ENCODE measurements at places on chromosomes 1 and 21. TPM values are rescaled to one million over a fixed set of nuclear protein-coding genes. Genes with fewer than 3 reads are reported as not detected.
A peak's percentile ranks its signal among the peaks of the same experiment; 100 is the strongest.

- H3K4me1 ChIP-seq = peaks cover 57% of the 10 kb centered on the region
- peaks cover 5% of the 10 kb centered on the region for H3K36me3 ChIP-seq
- H3K27ac ChIP-seq = no peak overlapping the region
- H3K27me3 ChIP-seq = no peaks in the 10 kb centered on the region
- no peak overlapping the region for H3K4me3 ChIP-seq
- DNase-seq = peak; percentile 32
Measured at GRCh38 chr1:39127513-39127912, 77.0 kb upstream of the MACF1 start.

Gene SLAMF6
- not detected for total RNA-seq

Gene MYOG
- not detected for total RNA-seq

GRCh38 chr21:45894450-45894825 is 87.1 kb upstream of the COL6A1 start:
- DNase-seq = no peak
- no peak overlapping the region for H3K27ac ChIP-seq
- H3K4me1 ChIP-seq = no peaks in the 10 kb centered on the region
- peaks cover 56% of the 10 kb centered on the region for H3K27me3 ChIP-seq
- no peak overlapping the region for H3K4me3 ChIP-seq

- H3K36me3 ChIP-seq = no peaks in the 10 kb centered on the region
- H3K27ac ChIP-seq = no peak overlapping the region
- H3K4me1 ChIP-seq = peaks cover 56% of the 10 kb centered on the region
- no peaks in the 10 kb centered on the region for H3K27me3 ChIP-seq
Measured at GRCh38 chr1:51642739-51643142, 25.8 kb downstream of the OSBPL9 start.

GRCh38 chr1:220680085-220680687 is 10.0 kb upstream of the C1orf115 start:
- H3K4me1 ChIP-seq = peaks cover 8% of the 10 kb centered on the region
- DNase-seq = peak; percentile 37
- H3K27ac ChIP-seq = no peak overlapping the region
- H3K36me3 ChIP-seq = no peaks in the 10 kb centered on the region
- H3K27me3 ChIP-seq = no peaks in the 10 kb centered on the region
- no peak overlapping the region for H3K4me3 ChIP-seq

DNA sequence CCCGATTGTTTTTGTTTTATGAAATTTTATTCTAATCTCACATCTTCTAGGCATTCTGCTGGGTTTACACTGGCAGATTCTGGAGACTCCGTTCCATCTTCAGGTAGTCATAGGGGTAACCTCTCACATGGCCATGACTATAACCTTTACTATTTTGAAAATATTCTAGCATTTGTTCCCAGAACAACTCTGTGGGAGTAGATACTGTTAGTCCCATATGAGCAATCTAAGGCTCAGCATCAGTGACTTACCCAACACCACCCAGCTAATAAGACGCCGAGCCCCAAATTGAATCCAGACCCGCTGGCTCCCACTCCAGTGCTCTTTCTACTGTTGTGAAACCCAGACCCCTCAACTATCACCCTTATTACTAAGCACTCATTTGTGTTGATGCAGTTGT is 9.8 kb downstream of the ADAMTS4 start:
- peaks cover 13% of the 10 kb centered on the region for H3K4me1 ChIP-seq
- DNase-seq = no peak
- H3K36me3 ChIP-seq = no peaks in the 10 kb centered on the region

DNA sequence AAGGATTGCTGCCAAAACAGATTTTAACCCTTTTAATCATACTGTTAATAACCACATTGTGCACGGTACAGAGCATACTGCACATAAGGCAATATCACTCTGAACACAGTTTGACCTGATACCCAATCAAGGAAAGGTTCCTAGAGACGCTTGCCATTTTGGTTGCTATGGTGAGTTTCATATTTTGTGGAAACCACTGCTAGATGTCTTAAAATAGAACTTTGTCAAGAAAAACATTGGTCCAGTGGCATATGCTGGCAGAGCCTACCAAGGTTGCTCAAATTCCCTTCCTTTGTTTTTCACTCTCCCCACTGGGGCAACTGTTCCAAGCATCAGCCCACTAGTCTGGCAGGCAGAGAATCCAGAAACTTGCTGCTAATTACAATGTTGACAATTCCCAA is 114.8 kb upstream of the DPYD start:
- DNase-seq = no peak
- no peak overlapping the region for H3K27ac ChIP-seq
- no peaks in the 10 kb centered on the region for H3K36me3 ChIP-seq
- no peak overlapping the region for H3K4me3 ChIP-seq
- H3K4me1 ChIP-seq = peaks cover 17% of the 10 kb centered on the region

Gene MEGF6
- 32.4 TPM for total RNA-seq

- H3K4me3 ChIP-seq = no peak overlapping the region
- no peak for DNase-seq
- H3K36me3 ChIP-seq = no peaks in the 10 kb centered on the region
Measured at GRCh38 chr1:89668961-89669360, 36.0 kb downstream of the LRRC8C start.

- H3K27ac ChIP-seq = no peak overlapping the region
- no peaks in the 10 kb centered on the region for H3K36me3 ChIP-seq
- no peaks in the 10 kb centered on the region for H3K4me1 ChIP-seq
Measured at GRCh38 chr1:110085671-110086070, 15.2 kb upstream of the ALX3 start.

Gene TAL1
- not detected for total RNA-seq

DNA sequence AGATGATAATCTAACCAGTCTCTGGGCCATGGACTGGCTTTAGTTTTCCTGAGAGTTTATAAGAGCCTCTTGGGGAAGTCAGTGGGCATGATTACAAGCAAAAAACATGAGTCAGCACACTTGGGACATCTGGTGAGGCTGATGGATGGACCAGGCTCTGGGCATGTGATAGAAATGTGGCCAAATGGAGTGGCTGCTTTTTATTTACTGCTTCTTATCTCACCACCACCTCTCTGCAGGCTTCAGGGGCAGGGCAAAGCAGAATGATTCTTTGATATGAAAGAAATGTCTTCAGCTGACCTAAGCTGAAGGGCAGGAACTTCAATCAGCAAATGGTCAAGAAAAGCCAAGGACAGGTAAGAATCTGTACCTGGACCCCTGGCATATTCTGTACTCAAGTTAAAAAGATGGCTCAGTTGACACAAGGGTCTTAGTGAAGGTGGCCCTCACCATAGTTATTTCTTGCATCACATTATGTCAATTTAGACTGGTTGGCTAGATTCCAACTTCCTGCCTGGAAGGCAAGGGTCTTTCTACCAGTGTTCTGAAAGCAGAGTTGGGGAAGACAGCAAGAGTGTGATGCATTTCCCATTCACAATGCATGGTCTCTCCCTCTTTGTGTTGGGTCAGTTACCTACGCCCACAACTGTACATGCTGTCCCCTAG is 162.8 kb downstream of the FASLG start:
- no peak overlapping the region for H3K27ac ChIP-seq
- no peak overlapping the region for H3K4me3 ChIP-seq
- H3K36me3 ChIP-seq = no peaks in the 10 kb centered on the region
- DNase-seq = no peak
- H3K4me1 ChIP-seq = peaks cover 6% of the 10 kb centered on the region

DNA sequence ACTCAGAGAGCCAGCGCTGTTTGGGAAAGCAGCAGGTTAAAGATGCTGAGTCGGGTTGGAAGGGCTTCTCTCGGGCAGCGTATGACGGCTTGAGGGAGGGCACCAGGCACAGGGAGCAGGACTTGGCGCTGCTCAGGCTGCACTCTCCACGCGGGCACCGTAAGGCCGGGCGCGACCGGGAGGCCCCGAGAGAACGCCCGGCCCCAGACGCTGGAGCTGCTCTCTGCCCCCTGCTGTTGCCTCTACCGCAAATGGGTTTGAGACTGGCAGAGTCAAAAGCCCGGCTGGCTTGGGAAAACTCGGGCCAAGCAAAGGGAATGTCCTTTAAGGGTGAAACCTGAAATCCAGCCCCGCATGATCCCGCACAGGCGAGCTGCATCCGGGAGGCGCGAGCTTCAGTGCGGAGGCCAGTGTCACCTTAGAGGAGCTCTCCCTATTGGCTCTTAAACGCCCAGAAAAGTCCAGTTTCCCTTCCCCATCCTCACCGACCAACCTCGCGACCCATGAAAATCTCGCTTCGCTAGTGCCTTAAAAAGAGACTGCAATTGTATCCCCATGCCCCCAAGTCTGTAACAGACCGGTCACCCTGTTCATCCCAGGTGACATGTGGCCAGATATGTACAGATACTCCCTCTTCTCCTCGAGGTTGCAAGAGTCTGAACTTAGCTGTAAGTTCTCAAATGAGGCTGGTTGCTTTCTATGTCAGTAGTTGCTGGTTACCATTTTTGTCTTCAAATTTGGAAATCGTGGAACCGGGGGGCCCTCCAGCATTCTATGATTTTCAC is 1.1 kb downstream of the PRRX1 start:
- peak; percentile 66 for DNase-seq
- peaks cover 18% of the 10 kb centered on the region for H3K27me3 ChIP-seq
- H3K4me3 ChIP-seq = peak overlapping the region; percentile 99
- peaks cover 25% of the 10 kb centered on the region for H3K4me1 ChIP-seq
- peak overlapping the region; percentile 68 for H3K27ac ChIP-seq

Gene SPRR5
- total RNA-seq = not detected

DNA sequence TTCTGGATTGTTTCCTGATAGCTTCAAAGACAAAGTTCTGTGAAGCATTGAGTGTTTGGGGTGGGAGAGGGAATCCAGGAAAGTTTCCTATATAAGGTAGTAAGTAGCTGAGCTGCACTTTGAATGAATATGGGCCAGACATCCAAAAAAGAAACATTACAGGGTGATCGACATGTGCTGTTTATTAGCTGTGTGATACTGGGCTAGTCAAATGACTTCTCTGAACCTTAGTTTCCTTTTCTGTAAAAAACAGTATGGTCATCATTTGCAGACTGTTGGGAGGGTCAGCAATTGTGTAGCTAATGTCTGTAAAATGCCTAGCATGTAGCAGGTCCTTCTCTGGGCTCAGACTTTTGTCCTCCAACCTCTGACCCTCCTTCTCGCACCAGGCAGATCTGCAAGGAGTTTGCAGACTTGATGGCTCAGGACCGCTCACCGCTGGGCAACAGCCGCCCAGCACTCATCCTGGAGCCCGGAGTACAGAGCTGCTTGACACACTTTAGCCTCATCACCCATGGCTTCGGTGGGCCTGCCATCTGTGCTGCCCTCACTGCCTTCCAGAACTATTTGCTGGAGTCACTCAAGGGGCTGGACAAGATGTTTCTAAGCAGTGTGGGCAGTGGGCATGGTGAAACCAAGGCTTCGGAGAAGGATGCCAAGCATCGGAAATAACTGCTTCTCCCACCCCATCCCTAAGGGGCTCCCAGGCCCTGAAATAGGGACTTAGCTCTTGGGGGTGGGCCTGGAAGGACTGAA is 21.1 kb downstream of the TFAP2E start:
- H3K27ac ChIP-seq = no peak overlapping the region
- no peak for DNase-seq
- H3K4me1 ChIP-seq = no peaks in the 10 kb centered on the region
- no peaks in the 10 kb centered on the region for H3K27me3 ChIP-seq
- no peak overlapping the region for H3K4me3 ChIP-seq

DNA sequence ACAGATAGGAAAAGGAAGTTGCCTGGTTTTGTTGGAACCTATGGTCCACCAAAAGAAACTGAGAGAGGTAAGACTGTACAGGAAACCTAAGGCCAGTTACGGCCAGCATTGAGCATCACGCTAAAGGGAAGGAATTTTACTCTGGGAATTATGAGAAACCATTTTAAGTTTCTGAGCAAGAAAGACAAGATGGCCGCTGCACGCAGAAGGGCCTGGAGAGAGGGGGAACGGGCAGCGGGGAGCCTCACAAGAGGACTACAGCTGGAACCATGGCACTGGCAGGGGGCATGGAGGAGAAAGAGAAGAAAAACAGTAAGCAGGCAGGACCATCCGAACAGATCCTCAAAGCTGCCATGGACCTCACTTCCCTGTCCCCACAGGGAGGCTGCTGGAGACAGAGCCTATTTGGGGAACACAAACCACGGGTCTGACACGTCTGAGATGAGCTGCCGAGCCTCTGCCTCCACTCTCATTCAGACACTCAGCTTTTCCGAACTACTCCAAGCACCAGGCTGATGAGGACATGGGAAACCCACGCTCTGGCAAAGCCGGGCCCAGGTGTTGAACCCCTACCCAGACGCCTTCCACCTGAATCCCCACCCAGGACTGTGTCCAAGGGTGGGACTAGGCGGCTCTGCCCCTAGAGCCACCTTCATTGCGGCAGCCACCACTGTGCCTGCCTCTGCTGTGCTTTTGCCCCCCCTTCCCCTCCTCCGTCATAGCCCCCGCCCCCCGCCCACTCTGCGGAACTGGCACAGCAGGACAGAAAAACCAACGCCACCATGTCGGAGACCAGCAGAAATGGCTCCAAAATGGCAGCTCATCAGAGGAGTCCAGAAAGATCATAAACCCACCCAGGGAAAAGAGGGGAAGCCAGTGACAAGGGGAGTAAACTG is 69.0 kb downstream of the CD46 start:
- DNase-seq = no peak
- peaks cover 47% of the 10 kb centered on the region for H3K4me1 ChIP-seq
- H3K4me3 ChIP-seq = peak overlapping the region; percentile 8
- H3K27me3 ChIP-seq = no peaks in the 10 kb centered on the region
- peaks cover 65% of the 10 kb centered on the region for H3K36me3 ChIP-seq

GRCh38 chr1:51417496-51418383 is 87.4 kb upstream of the TTC39A start:
- no peaks in the 10 kb centered on the region for H3K36me3 ChIP-seq
- H3K27me3 ChIP-seq = no peaks in the 10 kb centered on the region
- DNase-seq = no peak
- no peak overlapping the region for H3K27ac ChIP-seq
- no peak overlapping the region for H3K4me3 ChIP-seq

Gene ASPM
- total RNA-seq = 36.3 TPM

- DNase-seq = no peak
- H3K27ac ChIP-seq = peak overlapping the region; percentile 72
- H3K36me3 ChIP-seq = peaks cover 9% of the 10 kb centered on the region
- H3K4me1 ChIP-seq = peaks cover 27% of the 10 kb centered on the region
Measured at GRCh38 chr1:113255038-113255719, 135.1 kb upstream of the MAGI3 start.

- H3K27ac ChIP-seq = no peak overlapping the region
- no peak overlapping the region for H3K4me3 ChIP-seq
- no peaks in the 10 kb centered on the region for H3K4me1 ChIP-seq
- H3K36me3 ChIP-seq = no peaks in the 10 kb centered on the region
- DNase-seq = no peak
- H3K27me3 ChIP-seq = peaks cover 27% of the 10 kb centered on the region
Measured at GRCh38 chr21:36575306-36575705, 95.4 kb upstream of the CLDN14 start.

- no peaks in the 10 kb centered on the region for H3K4me1 ChIP-seq
- no peaks in the 10 kb centered on the region for H3K27me3 ChIP-seq
- H3K36me3 ChIP-seq = no peaks in the 10 kb centered on the region
- no peak overlapping the region for H3K27ac ChIP-seq
- no peak overlapping the region for H3K4me3 ChIP-seq
- peak; percentile 12 for DNase-seq
Measured at GRCh38 chr1:67479146-67479891, 49.1 kb upstream of the SERBP1 start.

Gene TEDDM1
- total RNA-seq = not detected

DNA sequence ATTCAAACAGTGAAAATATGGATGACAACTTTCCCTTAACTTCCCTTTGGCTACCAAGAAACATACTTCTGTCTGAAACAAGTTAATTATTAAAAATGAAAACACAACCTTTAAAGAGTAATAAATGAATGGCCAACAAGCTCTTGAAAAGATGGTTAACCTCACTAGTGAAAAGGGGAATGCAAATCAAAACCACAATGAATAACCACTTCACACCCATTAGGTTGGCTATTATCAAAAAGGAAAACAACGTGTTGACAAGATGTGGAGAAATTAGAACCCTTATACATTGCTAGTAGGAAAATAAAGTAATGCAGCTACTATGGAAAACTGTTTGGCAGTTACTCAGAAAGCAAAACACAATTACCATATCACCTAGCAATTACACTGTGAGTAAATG is 14.1 kb downstream of the COP1 start:
- H3K4me1 ChIP-seq = peaks cover 49% of the 10 kb centered on the region
- H3K27ac ChIP-seq = no peak overlapping the region
- no peak overlapping the region for H3K4me3 ChIP-seq
- no peaks in the 10 kb centered on the region for H3K27me3 ChIP-seq
- DNase-seq = no peak
